ENCODE measurements at places on chromosomes 7 and 10. TPM values are rescaled to one million over a fixed set of nuclear protein-coding genes. Genes with fewer than 3 reads are reported as not detected.

Gene SLC18A3
- not detected for total RNA-seq

Gene TACR2
- 0.13 TPM for total RNA-seq

DNA sequence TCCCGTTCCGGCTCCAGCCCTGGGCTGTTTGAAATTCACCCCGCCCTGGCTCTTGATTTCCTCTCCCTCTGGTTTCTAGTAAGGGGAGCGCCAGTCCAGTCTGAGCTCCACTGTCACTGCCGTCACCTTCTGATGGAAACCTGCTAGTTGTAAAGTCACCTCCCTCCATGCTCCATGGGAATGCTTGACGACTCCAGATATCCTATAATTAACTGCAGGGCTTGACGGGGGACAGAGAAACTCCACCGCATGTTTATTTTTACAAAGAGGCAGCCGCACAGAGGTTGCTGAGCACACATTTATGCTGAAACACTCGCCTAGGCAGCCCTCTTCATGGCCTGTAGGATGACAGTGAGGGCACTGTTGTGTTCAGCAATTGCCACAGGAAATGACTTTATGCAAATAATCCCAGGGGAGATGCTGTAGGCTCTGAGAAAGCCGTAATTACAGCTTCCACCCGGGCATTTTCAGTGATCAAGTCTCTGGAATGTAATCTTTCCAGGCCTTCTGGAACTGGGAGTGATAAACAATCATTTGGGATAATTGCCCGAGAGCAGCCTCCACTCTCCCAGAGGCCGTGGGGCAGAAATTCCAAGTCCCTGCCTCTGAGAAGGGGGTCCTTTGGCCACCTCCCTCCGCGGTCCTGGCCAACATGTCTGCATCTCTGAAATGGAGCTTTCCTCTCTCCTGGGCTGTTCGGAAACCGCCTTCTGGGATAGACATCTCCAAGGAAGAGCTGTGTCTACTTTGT lies 300.5 kb downstream of the KLF6 start:
- no peak for DNase-seq

- DNase-seq, result peak; percentile 78
Measured at GRCh38 chr7:21912305-21912704, 33.4 kb downstream of the CDCA7L start.

DNA sequence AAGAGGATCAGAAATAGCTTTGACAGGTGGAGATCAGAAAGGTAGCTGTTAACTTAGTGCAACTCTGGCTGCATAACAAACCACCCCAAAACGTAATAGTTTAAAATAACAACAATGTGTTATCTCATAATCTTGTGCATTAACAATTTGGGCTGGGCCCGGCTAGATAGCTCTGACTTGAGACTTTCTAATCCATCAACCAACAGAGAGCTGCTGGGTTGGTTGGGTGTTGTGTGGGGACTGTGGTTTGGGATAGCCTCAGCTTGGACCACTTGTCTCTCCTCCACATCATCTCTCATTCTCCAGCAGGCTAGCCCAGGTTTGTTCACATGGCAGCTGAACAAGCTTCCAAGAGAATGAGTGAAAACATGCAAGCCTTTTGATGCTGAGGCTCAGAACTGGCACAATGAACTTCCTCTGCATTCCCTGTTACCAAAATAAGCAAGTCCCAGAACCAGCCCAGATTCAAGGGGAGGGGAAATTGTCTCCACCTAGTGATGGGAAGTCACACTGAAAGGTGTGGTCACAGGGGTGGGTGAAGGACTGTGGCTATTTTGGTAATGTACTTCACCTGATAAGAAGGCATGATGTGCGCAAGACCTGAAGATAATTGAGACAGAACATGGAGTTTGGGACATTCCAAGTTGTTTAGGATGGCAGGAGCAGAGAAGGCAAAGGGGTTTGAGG lies 20.4 kb upstream of the ASAH2 start:
- no peak for DNase-seq

GRCh38 chr10:101070098-101070497 lies 8.3 kb downstream of the KAZALD1 start:
- DNase-seq, result no peak

GRCh38 chr10:68135362-68135761 lies 26.1 kb downstream of the MYPN start:
- DNase-seq, result no peak

DNA sequence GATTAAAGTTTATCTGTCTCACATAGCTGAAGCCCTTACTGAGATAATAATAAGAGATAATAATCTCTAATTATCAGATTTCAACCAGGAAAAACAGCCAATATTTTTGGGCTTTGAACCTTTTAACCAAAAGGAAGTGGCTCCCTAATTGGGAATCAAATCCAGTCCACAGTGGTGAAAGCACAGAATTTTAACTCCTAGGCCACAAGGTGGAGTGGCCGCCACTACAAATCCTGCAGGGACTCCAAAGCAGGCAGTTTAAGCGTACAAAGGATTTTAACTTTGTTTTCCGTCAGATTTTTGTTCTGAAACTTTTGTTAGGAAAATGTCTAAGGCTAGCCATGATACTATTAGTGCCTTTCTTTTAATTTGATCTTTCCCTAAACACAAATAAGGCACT lies 99.6 kb upstream of the CCNY start:
- DNase-seq, result no peak

DNA sequence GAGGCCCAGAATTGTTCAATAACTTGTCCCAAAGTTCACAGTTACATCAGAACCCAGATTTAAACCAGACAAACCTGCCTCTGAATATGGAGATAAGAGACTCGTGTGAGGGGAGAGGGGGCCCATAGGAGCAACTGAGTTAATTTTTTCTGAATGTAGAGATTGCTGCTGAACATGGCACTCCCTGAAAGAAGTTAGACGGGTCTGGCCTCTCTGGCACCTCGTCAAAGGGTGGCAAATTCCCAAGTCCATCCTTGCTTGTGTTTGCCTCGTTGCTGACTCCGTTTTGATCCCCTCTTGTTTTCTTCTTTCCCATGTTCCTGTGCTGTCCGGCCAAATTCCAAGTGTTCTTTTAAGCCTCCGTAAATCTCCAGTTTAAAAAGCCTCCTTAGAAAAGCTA lies 35.2 kb upstream of the YAE1 start:
- DNase-seq, result no peak

Gene RGR
- not detected for total RNA-seq

- DNase-seq, result no peak
Measured at GRCh38 chr10:98380493-98381339, 34.3 kb downstream of the PYROXD2 start.

- DNase-seq, result no peak
Measured at GRCh38 chr7:68547181-68547580, 1051.1 kb upstream of the AUTS2 start.

DNA sequence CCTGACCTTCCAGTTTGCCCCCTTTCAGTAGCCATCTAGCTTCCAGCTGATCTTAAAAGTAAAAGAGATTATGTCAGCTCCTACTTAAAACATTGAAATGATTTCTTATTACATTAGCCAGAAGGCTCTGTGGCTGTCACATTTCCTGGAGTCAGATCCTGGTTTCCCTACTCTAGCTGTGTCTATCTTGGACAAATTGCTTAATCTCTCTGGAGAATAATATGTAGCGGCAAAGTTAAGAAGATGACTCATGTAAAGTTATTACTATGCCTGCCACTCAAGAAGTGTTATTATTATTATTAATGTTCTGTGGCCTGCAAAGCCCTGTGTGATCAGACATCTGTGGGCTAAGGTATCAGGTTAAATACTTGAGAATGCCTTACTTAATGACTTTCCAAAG lies 107.2 kb downstream of the RUNDC3B start:
- DNase-seq, result no peak

Gene ITGA8
- 2.5 TPM for total RNA-seq

DNA sequence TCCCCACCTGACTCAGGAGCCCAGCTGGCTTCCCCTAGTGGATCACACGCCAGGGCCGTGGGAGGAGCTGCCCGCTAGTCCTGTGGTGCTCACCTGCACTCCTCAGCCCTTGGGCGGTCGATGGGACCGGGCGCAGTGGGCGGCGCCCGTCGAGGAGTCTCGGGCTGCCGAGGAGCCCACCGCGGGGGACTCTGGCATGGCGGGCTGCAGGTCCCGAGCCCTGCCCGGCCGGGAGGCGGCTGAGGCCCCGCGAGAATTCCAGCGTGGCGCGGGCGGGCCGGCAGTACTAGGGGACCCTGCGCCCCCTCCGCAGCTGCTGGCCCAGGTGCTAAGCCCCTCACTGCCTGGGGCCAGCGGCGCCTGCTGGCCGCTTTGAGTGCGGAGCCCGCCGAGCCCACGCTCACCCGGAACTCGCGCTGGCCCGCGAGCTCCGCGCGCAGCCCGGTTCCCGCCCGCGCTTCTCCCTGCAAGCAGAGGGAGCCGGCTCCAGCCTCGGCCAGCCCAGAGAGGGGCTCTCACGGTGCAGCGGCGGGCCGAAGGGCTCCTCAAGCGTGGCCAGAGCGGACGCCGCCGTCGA lies 367.9 kb downstream of the TYW1 start:
- DNase-seq, result no peak

Gene FOXP2
- total RNA-seq, result 1.9 TPM

Gene CPA2
- total RNA-seq, result not detected

DNA sequence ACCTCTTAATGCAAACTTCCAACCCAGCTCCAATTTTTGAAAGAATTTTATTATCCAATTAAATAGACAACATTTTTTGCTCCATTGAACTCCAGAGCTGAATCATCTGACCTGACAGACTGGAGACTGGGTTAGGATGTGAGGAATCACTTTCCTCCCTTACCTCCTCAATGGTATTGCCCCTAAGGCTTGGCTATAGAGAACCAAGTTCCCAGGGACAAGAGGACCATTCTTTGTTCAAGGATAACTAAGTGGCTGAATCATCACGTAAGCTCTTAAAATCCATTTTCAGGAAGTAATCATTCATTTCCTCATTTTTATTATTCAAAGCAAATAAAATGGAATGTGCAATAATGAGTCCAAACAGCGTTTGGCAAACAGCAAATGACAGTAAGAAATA lies 335.1 kb downstream of the GATA3 start:
- no peak for DNase-seq

Data from cardiac septum (tissue), 1 donor.